Spleen (tissue), 13 donors: ENCODE measurements at places on chromosomes 11 and 22. TPM values are rescaled to one million over a fixed set of nuclear protein-coding genes. Genes with fewer than 3 reads are reported as not detected.

DNA sequence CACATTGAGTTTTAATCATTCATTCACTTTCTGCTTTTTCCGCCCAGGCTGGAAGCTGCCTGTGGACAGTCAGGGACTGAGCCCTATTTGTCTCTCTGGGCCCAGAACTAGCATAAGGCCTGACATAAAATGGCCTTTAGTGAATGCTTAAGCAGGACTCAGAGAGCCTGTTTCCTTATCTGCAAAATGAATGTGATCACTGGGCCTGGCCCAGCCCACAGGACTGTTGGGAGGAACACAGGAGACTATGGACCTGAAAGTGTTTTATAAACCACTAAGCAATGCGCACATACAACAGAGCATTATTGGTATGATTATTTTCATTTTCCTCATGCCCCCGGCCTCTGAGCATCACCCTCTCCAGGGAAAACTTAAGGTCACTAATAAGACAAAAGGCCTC lies 3.9 kb upstream of the MYH9 start:
- no peak for DNase-seq
- H3K27me3 ChIP-seq, result no peaks in the 10 kb centered on the region
- H3K4me3 ChIP-seq, result no peak overlapping the region
- no peaks in the 10 kb centered on the region for H3K36me3 ChIP-seq
- H3K4me1 ChIP-seq, result peaks cover 65% of the 10 kb centered on the region

DNA sequence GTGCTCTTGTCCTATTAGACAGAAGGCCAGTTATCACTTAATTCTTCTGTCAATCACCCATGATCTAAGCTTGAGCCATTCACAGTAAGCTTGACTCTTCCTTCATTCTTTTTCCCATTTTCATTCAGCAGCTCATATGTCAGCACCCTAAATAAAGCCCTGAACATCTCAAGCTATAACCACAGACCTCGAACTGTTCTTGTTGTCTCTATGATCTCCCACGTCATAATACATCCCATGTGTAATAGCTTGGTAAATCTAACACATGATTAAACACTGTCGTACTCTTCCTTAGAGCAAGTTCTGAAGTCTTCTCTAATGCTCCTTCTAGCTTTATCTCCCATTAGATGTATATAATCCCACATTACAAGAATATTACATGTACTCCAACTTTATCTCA lies 14.4 kb downstream of the MUC15 start:
- no peaks in the 10 kb centered on the region for H3K27me3 ChIP-seq
- H3K4me1 ChIP-seq, result no peaks in the 10 kb centered on the region
- H3K4me3 ChIP-seq, result no peak overlapping the region
- H3K36me3 ChIP-seq, result no peaks in the 10 kb centered on the region
- DNase-seq, result no peak

DNA sequence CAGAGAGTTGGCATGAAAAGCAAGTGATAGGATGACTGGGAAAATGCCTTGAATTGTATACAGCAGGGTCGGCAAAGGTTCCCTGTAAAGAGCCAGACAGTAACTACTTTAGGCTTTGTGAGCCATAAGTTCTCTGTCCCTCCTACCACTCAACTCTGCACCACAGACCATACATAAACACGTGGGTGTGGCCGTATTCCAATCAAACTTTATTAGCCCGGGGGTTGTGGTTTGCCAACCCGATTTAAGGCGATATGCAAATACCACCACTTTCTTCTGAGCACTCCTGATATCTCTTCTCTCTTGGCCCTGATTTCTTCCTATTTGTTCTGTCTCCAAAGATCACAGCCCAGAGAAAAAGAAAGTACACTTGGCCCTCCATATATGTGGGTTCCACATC lies 87.5 kb downstream of the MN1 start:
- H3K4me3 ChIP-seq, result no peak overlapping the region
- H3K27me3 ChIP-seq, result no peaks in the 10 kb centered on the region
- no peak for DNase-seq
- H3K36me3 ChIP-seq, result no peaks in the 10 kb centered on the region

GRCh38 chr11:67436459-67437081 lies 912 bp downstream of the PTPRCAP start:
- H3K27me3 ChIP-seq, result no peaks in the 10 kb centered on the region
- peak overlapping the region; percentile 95 for H3K27ac ChIP-seq
- H3K4me3 ChIP-seq, result peak overlapping the region; percentile 95

- H3K4me1 ChIP-seq, result no peaks in the 10 kb centered on the region
- no peak overlapping the region for H3K4me3 ChIP-seq
These were observed 83.2 kb upstream of the POU2AF2 start for GRCh38 chr11:111162305-111162704.

GRCh38 chr11:202490-202889 lies 4.7 kb downstream of the BET1L start:
- no peak for DNase-seq
- H3K27ac ChIP-seq, result no peak overlapping the region
- peaks cover 43% of the 10 kb centered on the region for H3K4me1 ChIP-seq
- no peak overlapping the region for H3K4me3 ChIP-seq
- H3K27me3 ChIP-seq, result no peaks in the 10 kb centered on the region

DNA sequence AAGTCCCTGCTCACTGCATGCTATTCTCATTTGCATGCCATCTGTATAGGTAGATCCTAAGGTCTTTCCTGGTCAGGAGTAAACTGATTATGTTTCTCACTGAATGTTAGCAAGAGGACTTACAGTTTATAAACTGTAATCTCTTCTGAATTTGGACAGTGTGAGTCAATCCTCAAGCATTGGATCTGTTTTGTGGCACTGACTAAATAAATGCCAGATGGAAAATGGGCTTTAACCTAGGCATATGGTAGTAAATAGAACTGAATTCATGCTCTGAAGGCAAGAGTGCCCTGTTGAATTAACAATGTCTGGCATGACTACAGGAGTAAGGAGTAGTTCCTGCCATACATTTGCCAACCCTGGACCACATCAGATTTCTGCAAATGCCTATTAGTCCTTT lies 11.4 kb downstream of the FAM181B start:
- no peaks in the 10 kb centered on the region for H3K36me3 ChIP-seq
- DNase-seq, result no peak
- peaks cover 29% of the 10 kb centered on the region for H3K27me3 ChIP-seq
- H3K4me3 ChIP-seq, result no peak overlapping the region
- no peak overlapping the region for H3K27ac ChIP-seq

GRCh38 chr11:112539741-112540140 lies 279.1 kb upstream of the PLET1 start:
- no peaks in the 10 kb centered on the region for H3K36me3 ChIP-seq

GRCh38 chr11:65918211-65919140 lies at the start of gene C11orf68:
Gene C11orf68 (minus strand): TSS chr11:65919062. CDS start chr11:65919031, 31 bp downstream.
- H3K4me1 ChIP-seq, result peaks cover 85% of the 10 kb centered on the region
- H3K27me3 ChIP-seq, result no peaks in the 10 kb centered on the region
- peak within 1 kb of the TSS; percentile 96 for H3K4me3 ChIP-seq

DNA sequence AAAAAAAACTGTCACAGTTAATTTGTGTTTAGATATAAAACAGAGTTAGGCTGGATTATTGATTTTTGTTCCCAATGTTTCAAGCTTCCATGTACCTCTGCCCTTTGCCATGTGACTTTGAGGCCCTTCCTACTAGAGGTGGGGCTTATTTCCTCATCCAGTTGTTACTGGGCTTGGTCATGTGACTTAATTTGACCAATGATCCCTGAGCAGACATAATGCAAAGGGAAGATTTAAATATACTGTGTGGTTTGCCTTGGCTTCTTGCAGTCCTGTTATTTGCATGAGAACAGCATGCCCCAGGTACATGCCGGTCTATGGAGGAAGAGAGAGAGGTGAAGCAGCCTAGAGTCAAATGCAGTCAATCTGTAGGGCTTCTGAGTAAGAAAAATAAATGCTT lies 347.0 kb downstream of the MIAT start:
- H3K27ac ChIP-seq, result no peak overlapping the region
- no peaks in the 10 kb centered on the region for H3K36me3 ChIP-seq
- no peak overlapping the region for H3K4me3 ChIP-seq
- H3K4me1 ChIP-seq, result no peaks in the 10 kb centered on the region
- no peak for DNase-seq

DNA sequence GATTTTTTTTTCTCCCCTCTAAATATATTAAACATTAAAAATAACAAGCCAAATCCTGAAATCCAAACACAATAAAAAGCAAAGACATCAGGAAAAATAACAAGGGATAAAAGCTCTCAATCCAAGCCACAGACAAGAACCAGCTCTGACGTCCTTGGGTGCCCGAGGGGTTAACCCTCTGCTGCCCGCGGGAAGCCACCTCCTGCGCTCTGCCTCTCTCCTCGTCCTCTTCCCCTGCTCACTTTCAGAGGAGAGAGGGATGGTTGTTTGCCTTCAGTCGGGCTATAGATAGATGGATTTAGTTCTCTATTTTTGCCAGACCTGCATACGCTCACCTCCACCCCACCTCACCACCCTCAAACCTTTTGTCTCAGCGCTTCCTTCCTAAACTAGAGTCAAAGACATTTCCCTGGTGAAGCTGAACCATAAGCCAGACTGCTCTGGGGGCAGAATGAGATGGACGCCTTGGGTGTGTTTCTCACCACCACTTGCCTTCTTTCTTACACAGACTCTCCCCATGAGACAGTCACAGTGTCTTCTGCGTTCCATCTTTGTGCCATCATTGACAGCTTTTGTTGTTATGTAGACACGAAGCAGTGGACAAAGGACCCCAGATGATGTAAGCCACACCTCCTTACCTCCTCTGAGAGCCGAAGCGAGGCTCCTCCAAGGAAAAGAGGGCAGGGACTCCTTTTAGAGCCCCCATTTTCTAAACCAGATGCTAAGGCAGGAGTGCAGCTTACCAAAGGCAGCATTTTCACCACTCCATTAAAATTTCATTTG lies 142.5 kb upstream of the HSD17B12 start:
- H3K4me3 ChIP-seq, result no peak overlapping the region
- no peak overlapping the region for H3K27ac ChIP-seq
- DNase-seq, result no peak
- no peaks in the 10 kb centered on the region for H3K27me3 ChIP-seq

GRCh38 chr22:39206491-39206890 lies 38.3 kb downstream of the PDGFB start:
- no peaks in the 10 kb centered on the region for H3K36me3 ChIP-seq
- H3K27me3 ChIP-seq, result no peaks in the 10 kb centered on the region
- peaks cover 7% of the 10 kb centered on the region for H3K4me1 ChIP-seq
- peak; percentile 42 for DNase-seq

- H3K27ac ChIP-seq, result no peak overlapping the region
- no peaks in the 10 kb centered on the region for H3K27me3 ChIP-seq
- no peaks in the 10 kb centered on the region for H3K36me3 ChIP-seq
- DNase-seq, result no peak
- no peaks in the 10 kb centered on the region for H3K4me1 ChIP-seq
These were observed 502.1 kb downstream of the SOX6 start for GRCh38 chr11:15854245-15854644.

The TRIM22 gene
- 271 TPM for total RNA-seq

The TMEM191C gene
- total RNA-seq, result 3.0 TPM

The PLAAT5 gene
- total RNA-seq, result 0.54 TPM

The ISX gene
- total RNA-seq, result not detected

The KRTAP5-2 gene
- total RNA-seq, result not detected

The SIK3 gene
- 64.5 TPM for total RNA-seq

The OR51I1 gene
- total RNA-seq, result not detected

The CARD16 gene
- total RNA-seq, result 111 TPM

The MOV10L1 gene
- total RNA-seq, result not detected

The KCNQ1 gene
- 12.8 TPM for total RNA-seq

The VPREB1 gene
- not detected for total RNA-seq
